CD8-positive, alpha-beta memory T cell (primary cell): ENCODE measurements at places on chromosomes 1 and 21. TPM values are rescaled to one million over a fixed set of nuclear protein-coding genes. Genes with fewer than 3 reads are reported as not detected.

CFHR4 gene
- not detected for total RNA-seq

- no peaks in the 10 kb centered on the region for H3K27me3 ChIP-seq
- peak; percentile 39 for DNase-seq
Measured at GRCh38 chr1:100400404-100400803, 48.1 kb downstream of the CDC14A start.

DNA sequence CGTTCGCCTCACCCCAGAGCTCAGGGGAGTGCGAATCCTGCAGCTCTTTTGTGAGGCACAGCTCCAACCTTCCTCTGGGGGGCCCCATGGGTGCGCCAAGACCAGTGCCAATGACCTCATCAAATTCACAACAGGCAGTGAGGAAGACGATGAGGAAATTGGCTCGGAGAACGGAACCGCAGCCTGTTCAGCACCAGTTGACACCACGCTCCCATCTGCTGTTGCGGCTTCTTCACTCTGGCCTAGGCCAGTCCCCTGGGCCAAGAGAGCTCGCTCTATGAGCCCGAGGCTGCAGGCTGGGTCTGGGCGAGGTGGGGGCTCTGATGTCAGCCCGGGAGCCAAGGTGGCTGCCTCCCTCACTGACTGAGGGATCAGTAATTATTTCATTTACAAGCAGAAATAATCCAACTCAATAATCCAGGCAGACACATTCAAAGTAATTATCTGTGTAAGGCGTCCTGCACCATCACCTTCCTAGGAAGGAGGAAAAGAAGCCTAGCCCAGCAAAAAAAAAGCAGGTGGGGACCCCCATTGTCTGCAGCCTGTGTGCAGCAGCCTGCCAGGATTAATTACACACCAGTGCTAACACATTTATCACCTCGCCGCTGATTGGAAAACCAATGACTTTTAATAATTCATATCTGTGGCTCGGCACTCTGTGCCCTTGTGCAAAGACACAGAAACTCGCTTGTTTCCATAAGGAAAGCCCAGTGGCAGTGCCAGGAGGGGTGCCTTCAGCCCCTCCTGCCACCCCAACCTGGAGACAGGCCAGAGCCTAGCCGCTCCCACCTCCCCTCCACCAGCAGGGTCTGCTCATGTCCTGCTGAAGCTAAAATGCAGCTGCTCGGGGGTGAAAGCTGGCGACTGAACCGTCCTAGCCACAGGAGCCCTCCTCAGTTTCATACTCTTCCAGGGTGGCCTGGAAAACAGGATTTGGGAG lies 1.9 kb downstream of the PLEKHA6 start:
- no peak overlapping the region for H3K27ac ChIP-seq
- no peak overlapping the region for H3K4me3 ChIP-seq
- H3K27me3 ChIP-seq: peaks cover 3% of the 10 kb centered on the region
- H3K4me1 ChIP-seq: no peaks in the 10 kb centered on the region

DNA sequence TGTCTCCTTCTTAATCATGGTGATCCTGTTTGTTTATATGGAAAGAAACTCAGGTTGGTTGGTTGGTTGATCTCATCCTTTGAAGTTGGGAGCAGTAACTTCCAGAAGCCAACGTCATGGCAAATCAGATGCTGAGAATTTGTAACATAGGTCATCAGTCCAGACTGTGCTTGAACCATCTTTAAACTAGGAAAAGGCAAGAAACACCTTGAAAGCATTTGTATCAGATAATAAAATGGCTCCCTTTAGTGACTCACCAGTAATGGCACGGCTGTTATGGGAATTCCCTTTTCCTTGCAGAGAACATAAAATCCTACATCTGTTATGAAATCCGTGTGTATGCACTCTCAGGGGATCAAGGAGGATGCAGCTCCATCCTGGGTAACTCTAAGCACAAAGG lies 58.1 kb downstream of the SERBP1 start:
- H3K4me1 ChIP-seq: no peaks in the 10 kb centered on the region
- no peaks in the 10 kb centered on the region for H3K36me3 ChIP-seq
- no peak for DNase-seq
- no peak overlapping the region for H3K4me3 ChIP-seq
- H3K27me3 ChIP-seq: no peaks in the 10 kb centered on the region
